ENCODE measurements at places on chromosomes 4 and X. TPM values are rescaled to one million over a fixed set of nuclear protein-coding genes. Genes with fewer than 3 reads are reported as not detected.

ATP6AP1 gene
- total RNA-seq, result 116 TPM

RAB33A gene
- 0.48 TPM for total RNA-seq

IL21 gene
- not detected for total RNA-seq

GPRASP2 gene
- total RNA-seq, result 14.4 TPM

GRCh38 chr4:124061413-124061812, 651.1 kb downstream of the ANKRD50 start:
- DNase-seq, result no peak

- no peak for DNase-seq
Observed at GRCh38 chr4:1839282-1839681, 16.7 kb downstream of the LETM1 start.

DNA sequence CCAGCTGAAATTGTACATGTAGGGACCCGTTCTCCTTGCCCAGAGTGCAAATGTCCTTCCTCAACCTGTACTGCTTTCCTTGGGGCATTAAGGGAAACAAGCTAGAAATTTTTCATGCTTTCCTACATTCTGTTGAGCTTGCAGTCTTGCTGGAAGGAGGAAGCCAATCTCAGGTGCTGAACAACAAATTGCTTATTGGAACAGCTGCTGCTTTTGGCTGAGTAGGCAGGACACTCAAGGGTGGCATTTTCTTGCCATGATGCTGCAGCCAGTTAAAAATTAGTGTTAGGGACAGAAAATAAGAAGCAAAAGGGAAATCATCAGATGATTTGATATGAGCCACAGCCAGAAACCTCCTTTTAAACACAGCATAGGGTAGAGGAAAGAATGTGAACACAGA, 223.7 kb downstream of the QDPR start:
- DNase-seq, result no peak

- no peak for DNase-seq
Observed at GRCh38 chr4:77169481-77169880, 12.5 kb downstream of the CCNG2 start.

DNA sequence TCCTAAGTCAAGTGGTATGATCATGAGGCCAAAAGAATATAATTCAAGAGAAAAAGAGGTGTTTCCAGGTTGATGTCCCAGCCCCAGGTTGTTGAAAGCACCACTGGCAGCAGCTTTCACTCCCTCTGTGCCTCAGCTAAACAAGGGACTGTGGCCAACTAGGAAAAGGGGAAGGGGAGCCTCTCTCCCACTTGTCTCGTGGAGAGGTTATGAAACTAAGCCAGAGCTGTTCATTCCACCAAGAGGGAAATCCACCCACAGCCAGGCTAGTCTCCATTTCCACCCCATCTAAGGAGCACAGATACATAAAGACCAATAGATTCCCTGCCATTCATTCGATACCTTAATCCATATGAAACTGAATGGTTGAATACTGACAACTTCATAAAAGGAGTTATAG, 8.1 kb downstream of the ANXA5 start:
- no peak for DNase-seq

All from HFFc6 (cell line).